ENCODE measurements at places on chromosomes 16 and 17. TPM values are rescaled to one million over a fixed set of nuclear protein-coding genes. Genes with fewer than 3 reads are reported as not detected.

- peak; percentile 1 for DNase-seq
These were observed 226.5 kb downstream of the PMP22 start for GRCh38 chr17:15038656-15039055.

- DNase-seq, result peak; percentile 0
These were observed 672.5 kb upstream of the KIF2B start for GRCh38 chr17:53150101-53150698.

- DNase-seq, result no peak
These were observed 282.5 kb downstream of the SNX29 start for GRCh38 chr16:12258861-12259645.

- DNase-seq, result no peak
These were observed 83.4 kb downstream of the MAF start for GRCh38 chr16:79517156-79517555.

DNA sequence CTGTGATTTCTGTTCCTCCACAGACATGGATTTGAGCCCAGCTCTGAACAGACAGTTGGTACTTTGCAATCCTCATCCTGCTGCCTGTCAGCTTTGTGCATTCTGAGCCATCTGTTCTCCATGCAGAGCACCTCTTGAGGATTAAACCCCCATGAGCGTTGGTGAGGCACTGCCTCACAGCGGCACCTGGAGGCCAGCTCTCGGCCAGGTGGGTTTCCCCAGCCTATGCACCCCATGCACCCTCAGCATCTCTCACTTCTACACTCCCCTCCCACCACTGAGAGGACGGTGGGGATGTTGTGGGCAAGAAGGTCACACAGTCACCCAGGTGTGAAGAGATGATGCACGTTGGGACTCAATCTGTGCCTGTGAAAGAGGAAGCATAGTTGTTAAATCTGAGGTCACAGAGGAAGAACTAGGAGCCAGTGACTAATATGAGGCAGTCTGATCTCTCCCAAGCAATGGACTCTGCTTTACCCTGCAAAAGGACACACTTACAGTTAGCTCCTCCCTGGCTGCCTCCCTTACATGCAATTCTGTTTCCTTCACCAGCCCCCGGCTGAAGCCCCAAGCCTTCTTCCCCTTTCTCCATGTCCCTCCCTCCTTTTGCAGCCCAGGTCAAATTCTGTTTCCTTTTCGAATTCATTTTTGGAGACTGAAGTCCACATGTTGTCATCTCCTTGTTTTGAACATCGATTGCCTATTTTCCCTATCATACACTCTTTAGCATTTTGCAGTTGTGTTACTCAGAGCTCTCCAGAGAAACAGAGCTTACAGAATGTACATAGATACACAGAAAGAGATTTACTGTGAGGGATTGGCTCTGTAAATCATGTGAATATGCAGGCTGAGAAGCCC lies 58.5 kb downstream of the HS3ST3B1 start:
- DNase-seq, result no peak

DNA sequence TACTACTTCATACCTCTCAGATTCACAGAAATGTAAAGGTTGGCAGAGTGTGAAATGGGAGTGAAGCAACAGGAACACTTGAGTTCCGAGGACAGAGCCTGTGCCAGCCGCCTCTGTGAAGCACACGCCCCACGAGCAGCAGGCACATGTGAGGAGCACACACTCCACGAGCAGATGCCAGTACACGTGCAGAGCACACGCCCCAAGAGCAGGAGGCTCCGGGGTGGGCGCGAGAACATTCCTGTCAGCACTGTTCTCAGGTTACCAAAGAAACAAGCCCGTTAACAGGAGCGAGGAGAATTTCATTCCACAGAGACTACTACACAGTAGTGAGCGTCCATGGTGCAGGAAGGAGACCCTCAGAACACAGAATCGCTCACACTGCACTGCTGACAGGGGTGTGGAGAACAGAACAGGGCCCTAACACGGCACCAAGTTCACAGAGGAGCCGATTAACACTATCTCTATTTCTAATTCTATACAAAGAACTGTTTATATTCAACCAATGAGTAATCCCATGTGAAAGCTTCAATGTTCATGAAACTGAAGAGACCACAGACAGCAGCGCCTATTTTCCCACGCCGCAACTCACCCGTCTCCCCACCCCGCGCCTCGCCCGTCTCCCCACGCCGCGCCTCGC lies 40.1 kb downstream of the KLHDC4 start:
- peak; percentile 80 for DNase-seq

- no peak for DNase-seq
These were observed 5.3 kb downstream of the RPUSD1 start for GRCh38 chr16:782766-783403.

Gene IL32
- 4.4 TPM for total RNA-seq

All from fibroblast of lung (primary cell).